Stimulated activated CD4-positive, alpha-beta T cell treated with anti-CD3 and anti-CD28 coated beads, Interleukin-1b, Interleukin-23, amount 100 ng/mL, for 24 hours (primary cell): ENCODE measurements at places on chromosomes 13 and 19.

- no peak for DNase-seq
Observed at GRCh38 chr13:74115133-74115532, 19.1 kb downstream of the KLF12 start.

- DNase-seq = no peak
Observed at GRCh38 chr19:309206-309565, 18.0 kb upstream of the PLPP2 start.

DNA sequence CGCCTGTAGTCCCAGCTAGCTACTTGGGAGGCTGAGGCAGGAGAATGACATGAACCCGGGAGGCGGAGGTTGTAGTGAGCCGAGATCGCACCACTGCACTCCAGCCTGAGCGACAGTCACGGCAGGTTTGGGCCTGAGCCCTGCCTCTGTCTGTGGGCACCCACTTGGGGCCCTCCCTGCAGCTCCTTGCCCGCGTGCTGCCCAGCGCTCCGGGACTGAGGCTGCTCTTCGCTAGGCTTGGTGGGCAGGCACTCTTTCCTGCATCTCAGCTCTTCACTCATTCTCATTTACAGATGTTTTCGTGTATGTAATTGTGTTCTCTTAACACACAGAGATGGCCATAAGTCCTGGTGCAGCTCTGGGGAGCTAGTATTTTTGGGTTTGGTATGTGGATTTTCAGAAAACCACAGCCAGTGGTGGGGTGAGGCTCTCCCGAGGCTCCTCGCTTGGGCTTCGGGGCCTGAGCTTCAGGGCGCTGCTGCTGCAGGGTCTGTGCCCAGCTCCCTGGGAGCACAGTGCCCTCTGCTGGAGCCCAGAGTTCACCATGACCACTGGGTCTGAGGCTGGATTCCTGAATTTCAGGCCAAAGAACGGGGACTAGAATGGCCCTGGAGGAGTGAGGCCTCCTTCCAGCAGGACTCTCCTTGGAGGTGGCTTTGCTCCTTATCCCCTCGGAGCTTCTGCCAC, 15.2 kb downstream of the UPF1 start:
- DNase-seq = peak; percentile 39

DNA sequence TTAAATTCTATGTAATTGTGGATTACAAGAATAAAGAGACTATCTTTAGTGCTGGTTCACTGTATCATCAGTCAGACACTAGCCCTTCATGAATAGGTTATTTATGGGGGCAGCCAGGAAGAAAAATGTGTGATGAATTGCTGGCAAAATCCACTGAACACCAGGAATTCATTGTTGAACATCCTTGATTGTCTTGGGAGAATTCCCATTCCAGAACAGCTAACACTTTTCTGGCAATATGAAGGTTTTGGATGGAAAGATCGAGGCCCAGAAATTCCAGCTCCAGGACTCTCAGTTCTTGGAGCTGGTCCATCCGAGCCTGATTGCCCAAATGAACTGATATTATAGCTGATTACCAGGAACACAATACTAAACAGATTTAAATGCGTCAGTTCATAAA, 11.5 kb upstream of the SPART start:
- no peak for DNase-seq

- DNase-seq = no peak
Observed at GRCh38 chr19:47675859-47676258, 37.4 kb upstream of the EHD2 start.

DNA sequence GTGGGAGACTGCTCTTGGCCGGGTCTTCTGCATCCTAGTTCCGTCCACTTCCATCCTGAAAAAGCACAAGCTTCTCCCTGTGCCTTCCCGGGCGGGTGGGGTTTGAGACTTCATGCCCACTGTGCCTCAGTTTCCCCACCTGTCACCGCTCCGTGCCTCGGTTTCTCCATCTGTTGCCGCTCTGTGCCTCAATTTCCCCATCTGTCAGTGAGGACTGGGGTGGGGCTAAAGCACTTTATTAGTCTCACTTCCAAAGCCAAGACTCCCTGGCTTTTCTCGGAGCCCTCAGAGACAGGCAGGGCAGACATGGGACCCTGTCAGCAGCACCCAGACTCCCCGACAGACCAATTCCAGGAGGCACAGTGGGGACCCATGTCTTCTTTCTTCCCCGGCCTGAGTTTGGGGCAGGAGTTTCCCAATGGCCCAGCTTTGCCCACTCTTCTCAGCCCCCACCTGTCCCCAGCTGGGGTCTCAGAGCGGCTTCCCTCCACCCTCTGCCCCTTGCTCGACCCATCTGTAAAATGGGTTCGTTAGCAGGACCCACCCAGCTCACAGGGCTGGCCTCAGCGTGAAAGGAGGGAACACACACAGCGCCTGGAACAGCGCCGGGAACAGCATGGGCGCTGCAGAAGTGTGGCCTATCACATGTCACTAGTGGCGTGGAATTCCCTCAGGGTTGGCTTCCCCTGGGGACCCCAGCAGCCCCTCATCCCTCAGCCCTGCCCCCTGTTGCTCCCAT, 4.6 kb upstream of the PEAK3 start:
- DNase-seq = no peak

DNA sequence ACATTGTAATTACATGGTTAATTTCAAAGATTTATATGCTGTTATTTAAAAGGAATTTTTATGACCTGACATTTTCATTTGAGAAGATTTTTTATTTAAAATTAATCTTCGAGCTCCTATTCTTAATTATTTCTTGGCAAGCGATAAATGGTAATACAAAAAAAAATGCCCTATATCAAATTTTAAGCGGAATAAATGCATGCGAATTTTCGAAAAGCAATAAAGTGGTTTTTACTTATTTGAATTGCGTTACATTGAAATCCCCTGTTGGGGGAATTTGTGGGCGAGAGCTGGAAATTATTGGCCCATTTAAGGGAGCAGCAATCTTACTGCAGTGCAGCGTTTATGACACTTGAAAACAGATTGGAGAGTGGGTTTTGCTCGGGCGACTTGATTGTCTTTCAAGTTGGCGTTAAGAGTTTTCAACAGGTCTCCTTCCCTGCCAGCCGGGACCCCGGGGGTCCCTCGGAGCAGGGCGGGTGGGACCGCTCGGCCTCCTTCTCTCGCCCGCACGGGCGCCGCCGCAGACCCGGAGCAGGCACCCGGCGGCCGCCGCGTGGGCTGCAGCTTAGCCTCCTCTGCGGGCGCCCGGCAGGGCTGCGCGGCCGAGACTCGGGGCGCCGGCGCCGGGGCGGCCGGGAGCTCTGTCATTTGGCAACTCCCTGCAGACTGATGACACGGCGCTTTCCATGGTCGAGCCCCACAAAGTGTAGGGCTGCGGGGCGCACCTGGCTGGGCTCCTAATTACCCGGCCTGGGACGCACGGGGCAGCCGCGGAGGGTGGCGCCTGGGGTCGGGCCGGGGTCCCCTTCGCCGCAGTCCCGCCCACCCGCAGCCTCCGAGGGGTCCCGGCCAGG, 255.1 kb upstream of the SOX21 start:
- no peak for DNase-seq

DNA sequence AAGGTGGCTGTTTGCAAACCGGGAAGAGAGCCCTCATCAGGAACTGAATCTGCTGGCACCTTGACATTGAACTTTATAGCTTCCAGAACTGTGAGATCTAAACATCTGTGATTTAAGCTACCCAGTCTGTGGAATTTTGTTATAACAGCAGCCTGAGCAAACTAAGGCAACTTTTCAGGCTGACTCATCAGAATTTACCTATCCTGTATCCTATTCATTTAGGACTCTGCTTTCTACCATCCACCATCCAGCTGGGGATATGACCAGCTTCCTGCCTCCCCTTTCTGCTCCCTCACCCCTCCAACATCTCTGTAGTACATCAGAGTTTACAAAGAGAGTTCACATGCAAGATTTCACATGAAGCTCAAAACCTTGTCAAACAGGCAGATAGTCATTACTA, 11.1 kb upstream of the CNMD start:
- no peak for DNase-seq

DNA sequence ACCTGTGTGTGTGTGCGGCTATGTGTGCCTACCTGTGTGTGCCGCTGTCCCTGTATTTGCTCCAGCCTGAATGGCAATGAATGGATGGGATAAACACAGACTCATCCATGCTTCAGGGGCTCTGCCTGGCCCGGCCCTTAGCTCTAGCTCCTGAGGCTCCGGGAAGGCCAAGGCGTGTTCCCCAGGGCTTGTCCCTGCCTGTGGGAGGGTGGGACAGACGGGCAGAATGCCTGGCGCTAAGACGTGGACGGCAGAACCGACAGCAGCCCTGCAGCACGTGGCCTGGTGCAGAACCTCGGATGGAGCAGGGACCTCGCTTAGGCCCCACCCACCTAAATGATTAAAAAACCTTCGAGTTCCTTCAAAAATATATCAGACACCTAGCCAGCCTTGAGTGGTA, 57.8 kb upstream of the C13orf46 start:
- no peak for DNase-seq

- DNase-seq = no peak
Observed at GRCh38 chr19:18344582-18344950, 4.2 kb downstream of the PGPEP1 start.

DNA sequence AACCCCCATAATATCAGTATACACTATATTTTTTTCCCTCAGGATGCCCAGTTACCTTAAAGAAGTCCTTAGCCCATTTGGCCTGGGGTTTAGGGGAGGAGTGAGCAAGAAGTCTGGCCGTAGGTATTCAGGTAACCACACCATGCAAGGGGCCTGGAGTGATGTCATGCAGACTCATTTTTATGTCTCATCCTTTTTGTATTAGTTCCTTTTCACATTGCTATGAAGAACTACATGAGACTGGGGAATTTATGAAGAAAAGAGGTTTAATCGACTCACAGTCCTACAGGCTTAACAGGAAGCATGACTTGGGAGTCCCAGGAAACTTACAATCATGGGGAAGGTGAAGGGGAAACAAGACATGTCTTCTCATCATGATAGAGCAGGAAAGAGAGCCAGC, 12.2 kb downstream of the TPP2 start:
- no peak for DNase-seq

GRCh38 chr19:46579361-46579879, 21.7 kb upstream of the CALM3 start:
- peak; percentile 21 for DNase-seq

DNA sequence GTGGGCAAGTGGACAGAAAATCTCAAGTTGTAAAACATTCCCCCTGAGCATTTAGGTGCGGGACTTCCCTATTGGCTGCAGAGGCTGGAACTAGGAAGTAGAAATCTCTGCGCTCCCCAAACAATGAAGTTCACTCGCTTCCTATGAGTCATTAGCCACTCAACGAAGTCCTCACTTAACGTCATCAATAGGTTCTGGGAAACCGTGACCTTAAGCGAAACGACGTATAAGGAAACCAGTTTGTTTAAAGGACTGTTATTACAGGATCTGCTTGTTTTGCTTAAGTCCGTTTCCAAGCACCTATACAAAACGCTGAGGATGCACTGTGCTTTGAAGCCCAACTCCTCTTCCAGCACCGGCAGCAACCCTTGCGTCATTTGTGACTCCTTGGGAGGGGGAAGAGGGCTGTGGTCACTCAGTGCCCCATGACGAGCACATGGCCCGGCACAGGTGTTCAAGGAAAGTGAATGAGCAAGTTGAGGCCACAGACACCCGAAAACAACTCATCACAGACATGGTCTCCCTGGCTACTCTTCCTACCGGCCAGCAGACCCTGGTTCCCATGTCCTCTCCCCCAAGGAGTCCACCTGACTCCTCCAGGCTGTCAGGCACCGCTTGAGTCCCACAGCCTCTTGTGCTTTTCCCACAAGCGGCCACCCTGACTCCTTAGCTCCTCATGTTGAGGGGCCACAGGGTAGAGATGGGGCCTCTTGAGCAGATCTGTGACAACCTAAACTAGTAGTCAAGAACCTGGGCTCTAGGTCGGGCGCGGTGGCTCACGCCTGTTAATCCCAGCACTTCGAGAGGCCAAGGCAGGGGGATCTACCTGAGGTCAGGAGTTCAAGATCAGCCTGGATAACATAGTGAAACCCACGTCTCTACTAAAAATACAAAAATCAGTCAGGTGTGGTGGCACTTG, 4.8 kb downstream of the RPS16 start:
- DNase-seq = no peak

GRCh38 chr19:8489561-8490394, 12.7 kb downstream of the PRAM1 start:
- DNase-seq = no peak

GRCh38 chr13:80469853-80470381, 129.0 kb upstream of the SPRY2 start:
- no peak for DNase-seq

- DNase-seq = no peak
Observed at GRCh38 chr13:44142540-44142867, 231.1 kb upstream of the SERP2 start.

GRCh38 chr13:44198826-44199225, 174.8 kb upstream of the SERP2 start:
- no peak for DNase-seq

DNA sequence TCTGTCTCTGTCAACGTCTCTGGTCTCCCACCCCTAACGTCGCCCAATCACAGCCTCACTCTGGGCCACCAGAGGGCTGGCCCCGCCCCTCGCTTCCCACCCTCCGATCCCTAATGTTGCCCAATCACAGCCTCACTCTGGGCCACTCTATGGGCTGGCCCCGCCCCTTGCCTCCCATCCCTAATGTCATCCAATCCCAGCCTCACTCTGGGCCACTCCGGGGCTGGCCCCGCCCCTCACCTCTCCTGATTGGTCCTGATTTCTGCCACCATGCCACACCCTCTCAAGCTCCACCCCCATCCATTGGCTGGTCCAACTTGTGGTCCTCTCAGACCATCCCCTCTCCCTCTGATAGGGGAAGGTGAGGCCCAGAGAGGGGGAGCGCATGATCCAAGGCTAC, 24.9 kb downstream of the CELF5 start:
- DNase-seq = no peak

- no peak for DNase-seq
Observed at GRCh38 chr13:110705356-110705825, 525 bp downstream of the CARS2 start.

GRCh38 chr13:75402787-75403186, 79.2 kb downstream of the TBC1D4 start:
- DNase-seq = no peak

GRCh38 chr19:42412227-42412626, 15.0 kb downstream of the LIPE start:
- DNase-seq = no peak
